ENCODE measurements at places on chromosomes 1 and 21.

DNA sequence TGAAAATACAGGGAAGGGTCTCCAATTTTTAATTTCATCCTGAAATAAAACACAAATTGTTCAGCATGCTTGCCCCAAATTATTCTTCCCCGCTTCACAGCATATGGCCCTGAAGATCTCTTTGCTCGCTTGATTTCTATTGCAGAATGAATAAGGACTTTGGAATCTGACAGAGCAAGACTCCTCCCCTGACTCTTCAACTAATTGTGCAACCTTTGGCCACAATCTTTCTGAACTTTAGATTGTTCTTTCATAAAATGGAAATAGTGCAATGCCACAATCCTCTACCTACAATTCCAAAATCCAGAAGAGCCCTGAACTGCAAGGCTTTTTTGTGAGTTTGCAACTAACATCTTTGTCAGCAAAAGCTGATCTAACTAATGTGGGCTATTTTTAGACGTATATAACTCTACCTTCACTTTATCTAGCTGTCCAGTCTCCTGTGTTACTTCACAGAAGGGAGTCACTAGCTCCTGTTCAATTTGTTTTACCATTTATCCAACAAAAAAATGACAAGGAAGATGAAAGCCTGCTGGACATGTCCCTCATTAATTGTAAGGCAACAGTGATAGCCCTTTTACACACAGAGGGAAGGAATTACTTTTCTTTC, 13.4 kb downstream of the RNASEL start:
- no peak for DNase-seq

DNA sequence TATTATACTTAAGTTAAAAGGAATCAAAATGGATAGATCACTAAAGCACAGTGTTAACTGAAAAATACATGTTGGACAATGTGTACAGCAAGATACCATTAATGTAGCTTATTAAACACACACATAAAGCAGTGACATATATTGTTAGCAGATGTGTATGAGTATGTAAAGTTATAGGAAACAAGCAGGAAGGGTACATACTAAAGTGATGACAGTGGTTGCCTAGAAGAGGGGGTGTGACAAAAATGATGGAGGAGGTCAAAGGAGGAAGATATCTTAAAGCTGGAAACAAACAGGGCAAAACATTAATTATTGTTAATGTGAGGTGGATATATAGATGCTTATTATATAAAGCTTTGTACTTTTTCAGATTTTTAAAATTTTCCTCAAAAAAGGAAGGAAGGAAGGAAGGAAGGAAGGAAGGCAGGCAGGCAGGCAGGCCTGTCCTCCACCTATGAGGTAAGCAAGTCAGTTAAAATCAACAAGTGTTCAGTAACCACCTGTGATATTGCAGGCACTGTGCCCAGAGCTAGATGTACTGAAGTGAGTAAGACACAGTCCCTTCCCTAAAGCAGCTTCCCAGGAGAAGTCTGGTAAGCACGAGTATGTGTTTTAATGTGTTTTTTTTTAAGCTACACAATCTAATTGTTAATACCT, 252.9 kb upstream of the NR5A2 start:
- DNase-seq, result no peak

- DNase-seq, result no peak
These were observed 30.1 kb upstream of the IL10 start for GRCh38 chr1:206802401-206802800.

DNA sequence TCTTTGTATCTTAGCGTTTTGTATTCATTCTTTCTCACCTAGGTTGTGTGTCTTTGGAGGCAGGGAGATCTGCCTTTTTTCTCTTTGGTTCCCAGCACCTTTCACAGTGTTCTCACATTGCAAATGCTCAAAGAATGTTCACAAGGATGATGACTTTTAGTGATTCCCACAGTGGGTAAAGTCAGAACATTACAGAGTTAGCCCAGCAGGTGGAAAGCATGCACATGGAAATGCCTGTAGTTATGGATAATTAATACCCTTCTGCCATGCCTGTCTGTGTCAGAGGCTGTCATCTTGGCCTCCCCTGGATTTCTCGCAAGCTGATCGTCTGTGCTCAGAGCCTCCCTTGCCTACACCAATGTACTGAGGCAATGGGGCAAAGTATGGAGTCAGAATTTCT, 458.9 kb downstream of the LMO4 start:
- DNase-seq, result no peak

- DNase-seq, result peak; percentile 18
These were observed 162.6 kb upstream of the IRF2BP2 start for GRCh38 chr1:234772345-234773147.
